Thymus (tissue), 14 donors: ENCODE measurements at places on chromosomes 5 and 9. TPM values are rescaled to one million over a fixed set of nuclear protein-coding genes. Genes with fewer than 3 reads are reported as not detected.

GRCh38 chr9:85212209-85212608, 529.5 kb downstream of the AGTPBP1 start:
- H3K4me1 ChIP-seq, result no peaks in the 10 kb centered on the region
- no peak for DNase-seq
- no peak overlapping the region for H3K27ac ChIP-seq
- no peaks in the 10 kb centered on the region for H3K36me3 ChIP-seq
- no peaks in the 10 kb centered on the region for H3K27me3 ChIP-seq

DNA sequence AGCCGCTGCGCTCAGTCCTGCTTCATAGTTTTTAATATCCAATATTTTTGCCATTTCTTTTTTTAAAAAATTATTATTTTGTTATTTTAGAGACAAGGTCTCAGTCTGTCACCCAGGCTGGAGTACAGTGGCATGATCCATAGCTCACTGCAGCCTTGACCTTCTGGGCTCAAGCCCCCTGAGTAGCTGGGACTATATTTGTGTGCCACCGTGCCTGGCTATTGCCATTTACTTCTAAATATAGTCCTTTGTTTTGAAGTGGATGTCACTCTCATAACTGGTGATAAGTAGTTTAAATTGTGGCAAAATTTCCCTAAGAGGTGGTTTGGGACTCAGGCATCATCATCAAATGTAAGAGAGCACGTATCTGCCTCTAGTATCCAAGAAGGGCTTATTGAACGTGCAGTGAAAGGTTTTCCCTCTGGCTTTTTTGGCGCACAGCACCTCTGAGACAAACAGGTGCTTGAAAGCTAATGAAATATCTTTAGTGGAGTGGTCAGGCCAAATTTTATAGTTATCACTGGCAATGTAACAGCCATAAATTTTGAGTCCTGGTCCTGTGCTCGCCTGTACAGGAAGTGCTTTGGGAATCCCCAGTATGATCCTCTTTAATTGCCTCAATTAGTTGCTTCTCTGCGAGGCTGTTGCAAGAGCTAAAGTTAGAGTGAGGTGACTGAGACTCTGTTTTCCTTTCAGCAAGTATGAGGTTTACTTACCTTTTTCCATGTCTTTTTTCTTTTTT, 14.8 kb downstream of the STXBP1 start:
- H3K4me3 ChIP-seq, result no peak overlapping the region
- DNase-seq, result no peak
- no peaks in the 10 kb centered on the region for H3K27me3 ChIP-seq
- no peak overlapping the region for H3K27ac ChIP-seq

- no peaks in the 10 kb centered on the region for H3K36me3 ChIP-seq
- no peak overlapping the region for H3K27ac ChIP-seq
- no peaks in the 10 kb centered on the region for H3K4me1 ChIP-seq
- no peak for DNase-seq
These were observed 4.0 kb downstream of the TSLP start for GRCh38 chr5:111075520-111075919.

- no peak overlapping the region for H3K27ac ChIP-seq
- no peak for DNase-seq
- no peak overlapping the region for H3K4me3 ChIP-seq
- no peaks in the 10 kb centered on the region for H3K27me3 ChIP-seq
- no peaks in the 10 kb centered on the region for H3K4me1 ChIP-seq
- H3K36me3 ChIP-seq, result no peaks in the 10 kb centered on the region
These were observed 182.8 kb downstream of the CACNA1B start for GRCh38 chr9:138060365-138060764.

GRCh38 chr9:98930792-98931191, 12.9 kb upstream of the COL15A1 start:
- no peaks in the 10 kb centered on the region for H3K4me1 ChIP-seq
- no peak overlapping the region for H3K4me3 ChIP-seq
- DNase-seq, result no peak
- no peaks in the 10 kb centered on the region for H3K36me3 ChIP-seq
- H3K27me3 ChIP-seq, result peaks cover 4% of the 10 kb centered on the region
- no peak overlapping the region for H3K27ac ChIP-seq

DNA sequence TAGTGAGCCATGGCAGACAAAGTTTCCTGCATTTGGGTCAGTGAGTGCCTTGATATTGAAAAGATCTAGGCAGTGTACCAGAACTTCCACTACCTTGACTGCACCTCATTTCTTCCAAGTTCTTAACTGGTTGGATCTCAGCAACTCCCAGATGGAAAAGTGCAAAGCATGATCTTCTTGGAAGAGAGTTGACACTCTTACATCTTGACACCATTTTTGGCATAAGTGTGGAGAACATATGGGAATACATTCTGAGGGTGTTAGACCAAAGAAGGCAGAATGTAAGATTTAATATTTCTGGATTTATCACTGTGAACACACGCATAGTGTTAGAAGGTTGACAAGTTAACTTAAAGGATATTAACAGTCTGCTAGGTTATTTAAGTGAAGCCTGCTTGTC, 555.1 kb upstream of the CTNND2 start:
- no peak for DNase-seq
- H3K36me3 ChIP-seq, result no peaks in the 10 kb centered on the region
- no peak overlapping the region for H3K27ac ChIP-seq
- H3K4me1 ChIP-seq, result no peaks in the 10 kb centered on the region
- H3K4me3 ChIP-seq, result no peak overlapping the region
- H3K27me3 ChIP-seq, result no peaks in the 10 kb centered on the region

DNA sequence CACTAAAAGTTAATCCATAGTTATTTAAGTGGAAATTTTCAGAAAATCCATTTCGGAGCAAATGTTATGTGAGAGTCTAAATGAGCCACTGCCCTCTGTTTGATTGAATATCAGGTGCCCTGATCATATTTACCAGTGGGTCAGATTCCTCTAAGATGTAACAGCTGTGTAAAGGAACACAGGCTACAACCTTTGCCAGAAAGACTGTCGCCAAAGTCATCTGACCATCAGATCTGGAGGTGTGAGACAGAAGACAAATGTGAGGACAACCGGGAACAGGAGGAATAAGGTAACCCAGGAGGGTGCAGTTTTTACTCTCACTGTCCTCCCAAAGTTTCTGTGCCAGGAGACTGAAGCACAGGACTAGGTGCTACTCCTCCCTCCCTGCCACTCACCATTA, 90.8 kb downstream of the CAAP1 start:
- no peaks in the 10 kb centered on the region for H3K36me3 ChIP-seq
- H3K27ac ChIP-seq, result no peak overlapping the region
- H3K4me1 ChIP-seq, result no peaks in the 10 kb centered on the region
- no peaks in the 10 kb centered on the region for H3K27me3 ChIP-seq

GRCh38 chr9:123544007-123544827, 188.2 kb downstream of the CRB2 start:
- no peak overlapping the region for H3K4me3 ChIP-seq
- no peaks in the 10 kb centered on the region for H3K27me3 ChIP-seq
- DNase-seq, result peak; percentile 55

GRCh38 chr9:33458444-33458843, 11.1 kb upstream of the AQP3 start:
- H3K27me3 ChIP-seq, result no peaks in the 10 kb centered on the region
- DNase-seq, result no peak
- H3K27ac ChIP-seq, result peak overlapping the region; percentile 79
- H3K4me1 ChIP-seq, result peaks cover 36% of the 10 kb centered on the region
- peaks cover 33% of the 10 kb centered on the region for H3K36me3 ChIP-seq
- H3K4me3 ChIP-seq, result no peak overlapping the region

- DNase-seq, result no peak
- H3K4me3 ChIP-seq, result no peak overlapping the region
- H3K27ac ChIP-seq, result no peak overlapping the region
- H3K36me3 ChIP-seq, result no peaks in the 10 kb centered on the region
These were observed 16.4 kb upstream of the UBTD2 start for GRCh38 chr5:172299916-172300439.

DNA sequence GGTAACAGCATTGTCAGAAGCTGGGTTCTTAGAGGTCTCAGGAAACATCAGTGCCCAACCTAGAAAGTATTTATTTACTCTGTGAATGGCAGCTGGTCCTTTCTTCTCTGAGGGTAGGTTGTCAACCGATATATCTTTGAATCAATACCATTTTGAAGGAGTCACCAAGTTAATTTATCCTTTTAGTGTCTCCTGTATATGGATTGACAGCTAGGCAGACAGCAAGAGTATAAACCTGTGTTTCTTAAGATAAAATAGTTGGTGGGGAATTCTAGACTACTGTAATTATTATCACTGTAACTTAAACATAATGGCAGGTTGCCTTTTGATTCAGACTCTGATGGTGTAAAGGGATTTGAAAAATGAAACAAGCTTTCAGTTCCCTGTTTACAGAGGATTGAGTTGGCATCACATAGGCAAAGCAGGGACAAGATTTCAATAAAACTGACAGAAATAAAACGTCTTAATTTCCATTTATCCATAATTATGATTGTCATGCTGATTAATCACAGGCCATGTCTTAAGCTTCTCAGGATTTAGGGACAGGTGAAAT, 190.8 kb upstream of the HAPLN1 start:
- no peaks in the 10 kb centered on the region for H3K4me1 ChIP-seq
- H3K27ac ChIP-seq, result no peak overlapping the region
- H3K27me3 ChIP-seq, result no peaks in the 10 kb centered on the region

The PCDHGA2 gene
- total RNA-seq, result 0.19 TPM
